ENCODE measurements at places on chromosomes 2 and 18.

DNA sequence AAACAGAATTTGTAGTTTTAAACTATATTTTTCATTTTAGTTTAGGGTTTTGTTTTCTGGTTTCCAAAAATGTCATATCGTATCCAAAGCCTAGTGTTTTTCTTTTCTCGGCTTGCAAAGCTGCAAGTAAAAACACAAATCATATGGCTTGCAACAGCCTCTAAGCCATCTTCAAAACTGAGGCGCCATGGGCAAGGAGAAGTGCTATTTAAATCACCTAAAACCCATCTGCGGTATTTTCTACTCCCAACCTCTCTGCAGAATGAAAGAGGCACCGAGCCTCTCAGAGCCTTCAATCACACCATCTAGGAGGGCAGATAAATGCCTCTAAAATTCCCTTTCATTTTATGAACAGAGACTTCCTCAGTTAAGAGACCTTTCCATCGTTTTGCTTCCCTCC lies 25.2 kb downstream of the FECH start:
- DNase-seq: no peak

DNA sequence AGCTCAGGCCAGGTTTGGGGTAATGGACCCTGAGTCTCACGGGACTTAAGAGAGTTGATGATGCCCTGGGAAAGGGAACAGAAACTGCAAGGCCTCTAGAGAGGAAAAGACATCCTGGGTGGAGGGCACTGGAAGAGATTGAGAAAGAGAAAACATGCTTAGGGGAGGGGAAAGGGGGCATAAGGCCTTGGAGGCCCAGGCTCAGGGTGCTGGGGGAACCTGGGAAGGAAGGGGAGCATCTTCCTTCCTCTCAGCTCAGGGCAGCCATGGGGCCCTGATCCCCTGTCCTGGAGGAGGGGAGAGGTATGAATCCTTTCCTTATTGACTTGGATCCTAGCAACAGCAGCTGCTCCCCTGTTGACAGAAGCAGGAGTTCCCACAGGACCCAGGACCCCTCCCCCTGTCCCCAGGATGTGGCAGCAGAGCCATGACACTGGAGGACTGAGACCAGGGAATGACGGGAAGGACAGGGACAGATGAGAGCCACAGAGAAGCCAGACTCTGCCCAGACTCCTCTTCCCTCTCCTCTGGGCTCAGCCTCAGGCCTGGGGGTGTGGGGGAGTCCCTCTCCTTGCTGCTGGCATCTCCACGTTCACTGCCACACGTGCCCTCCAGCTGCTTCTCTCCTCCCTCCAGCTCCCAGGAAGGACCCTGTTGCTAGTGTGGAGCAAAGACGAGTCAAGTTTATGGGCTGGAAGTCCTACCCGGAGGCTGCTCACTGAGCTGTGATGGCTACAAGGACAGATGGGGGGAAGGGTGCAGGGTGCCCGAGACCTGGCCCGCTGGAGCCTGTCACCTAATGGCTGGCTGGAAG lies 815 bp downstream of the GPBAR1 start:
- DNase-seq: no peak

DNA sequence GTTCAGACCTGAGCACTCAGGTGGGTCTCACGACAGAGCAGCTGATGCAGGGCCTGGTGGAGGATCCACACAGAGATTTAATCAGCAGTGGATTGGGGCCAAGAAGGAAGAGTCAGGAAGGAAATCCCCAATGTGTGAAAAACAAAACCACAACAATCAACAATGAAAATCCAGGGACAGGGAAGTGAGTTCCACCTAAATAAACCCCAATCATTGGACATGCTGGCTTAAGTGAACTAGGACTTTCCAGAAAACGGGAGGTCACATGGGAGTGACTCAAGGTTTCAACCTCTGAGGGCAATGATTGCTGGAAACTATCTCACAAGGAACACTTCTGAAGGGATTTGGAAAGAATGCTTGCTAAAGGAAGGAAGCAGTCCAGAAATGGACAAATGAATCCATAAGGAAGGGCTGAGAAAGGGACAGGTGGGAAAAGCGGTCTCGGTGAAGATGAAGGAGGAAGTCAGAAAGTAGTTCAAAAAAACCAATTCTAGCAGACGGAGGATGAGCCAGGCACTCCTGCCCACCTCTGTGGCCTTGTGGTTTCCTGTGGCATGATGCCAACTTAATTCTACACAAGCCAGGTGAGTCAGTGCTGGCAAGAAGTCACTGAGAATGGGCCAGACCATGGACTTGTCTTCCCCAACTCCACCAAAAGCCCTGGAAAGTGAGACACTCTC lies 15.4 kb upstream of the XDH start:
- DNase-seq: no peak

- DNase-seq: no peak
Measured at GRCh38 chr2:11742317-11742701, 4.1 kb upstream of the LPIN1 start.

- no peak for DNase-seq
Measured at GRCh38 chr2:238108423-238109183, 8.5 kb downstream of the ESPNL start.

GRCh38 chr2:159082119-159082518 lies 113.7 kb downstream of the TANC1 start:
- DNase-seq: no peak

GRCh38 chr2:224165901-224166319 lies 126.8 kb upstream of the SERPINE2 start:
- no peak for DNase-seq

DNA sequence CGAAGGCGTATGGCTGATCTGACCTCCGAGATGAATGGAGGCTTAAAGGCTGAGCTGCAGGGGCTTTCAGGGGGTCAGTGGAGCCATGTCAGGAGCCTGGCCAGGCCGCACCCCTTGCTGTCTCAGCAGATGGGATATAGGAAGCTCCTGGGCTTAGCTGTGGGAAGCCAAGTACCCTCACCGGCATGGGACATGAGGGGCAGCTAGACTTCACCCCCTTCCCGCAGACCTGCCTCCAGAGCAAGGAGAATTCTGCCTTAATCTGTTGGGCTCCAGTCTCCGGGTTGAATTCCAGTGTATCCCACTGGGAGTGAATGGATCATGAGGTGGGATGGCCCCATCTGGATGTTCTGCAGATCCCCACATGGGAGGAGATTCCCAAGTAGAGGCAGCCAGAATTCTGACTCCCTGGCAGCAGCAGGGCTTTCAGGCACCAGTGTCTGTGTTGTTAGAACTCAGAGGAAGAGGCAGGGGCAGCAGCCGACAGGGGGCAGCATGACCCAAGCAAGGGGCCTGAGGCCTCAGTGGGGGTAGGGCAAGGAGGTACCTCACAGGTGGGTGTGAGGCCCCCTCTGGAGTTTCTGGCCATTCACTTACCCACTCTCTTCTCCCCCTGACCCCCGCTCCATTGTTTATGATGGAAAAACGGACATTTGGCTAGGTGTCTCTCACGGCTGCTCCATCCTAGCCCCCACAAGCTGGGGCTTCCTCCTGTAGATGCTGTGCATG lies 19.1 kb downstream of the CAPG start:
- DNase-seq: no peak

- no peak for DNase-seq
Measured at GRCh38 chr2:150047620-150048222, 439.7 kb downstream of the RND3 start.

DNA sequence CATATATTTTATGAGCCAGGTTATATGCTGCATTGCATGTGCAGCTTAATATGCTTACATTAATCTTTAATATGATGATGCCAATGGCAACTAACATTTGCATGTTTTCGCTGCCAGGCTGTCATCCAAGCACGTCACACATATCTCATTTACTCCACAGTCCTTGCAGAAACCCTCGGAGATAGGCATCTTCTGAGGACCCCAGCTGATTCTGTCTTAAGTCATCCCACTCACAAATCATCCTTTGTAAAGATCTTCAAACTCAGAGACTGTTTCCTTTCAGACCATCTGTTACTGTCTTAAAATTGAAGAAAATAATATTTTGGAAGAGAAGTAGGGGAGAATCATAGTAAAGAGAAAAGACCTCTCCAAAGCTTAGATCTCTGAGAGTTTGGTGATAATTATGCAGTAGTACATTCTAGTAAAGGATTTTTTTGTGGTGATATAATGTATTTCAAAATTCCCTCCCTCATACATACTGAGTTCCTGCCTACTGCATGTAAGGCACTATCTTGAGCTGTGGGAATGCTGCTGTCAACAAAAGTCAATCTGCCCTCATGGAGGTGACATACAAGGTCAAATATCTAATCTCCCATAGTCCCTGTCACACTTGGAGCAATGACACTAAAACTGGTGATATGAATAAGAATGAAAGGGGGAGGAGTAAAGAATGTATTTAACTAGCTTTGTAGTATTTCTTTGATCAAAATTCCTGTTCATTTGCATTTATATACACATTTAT lies 11.0 kb downstream of the ITGA4 start:
- no peak for DNase-seq

GRCh38 chr2:148459377-148459778 lies 185.2 kb upstream of the EPC2 start:
- DNase-seq: no peak

- DNase-seq: no peak
Measured at GRCh38 chr2:234670806-234671205, 173.9 kb upstream of the ARL4C start.

DNA sequence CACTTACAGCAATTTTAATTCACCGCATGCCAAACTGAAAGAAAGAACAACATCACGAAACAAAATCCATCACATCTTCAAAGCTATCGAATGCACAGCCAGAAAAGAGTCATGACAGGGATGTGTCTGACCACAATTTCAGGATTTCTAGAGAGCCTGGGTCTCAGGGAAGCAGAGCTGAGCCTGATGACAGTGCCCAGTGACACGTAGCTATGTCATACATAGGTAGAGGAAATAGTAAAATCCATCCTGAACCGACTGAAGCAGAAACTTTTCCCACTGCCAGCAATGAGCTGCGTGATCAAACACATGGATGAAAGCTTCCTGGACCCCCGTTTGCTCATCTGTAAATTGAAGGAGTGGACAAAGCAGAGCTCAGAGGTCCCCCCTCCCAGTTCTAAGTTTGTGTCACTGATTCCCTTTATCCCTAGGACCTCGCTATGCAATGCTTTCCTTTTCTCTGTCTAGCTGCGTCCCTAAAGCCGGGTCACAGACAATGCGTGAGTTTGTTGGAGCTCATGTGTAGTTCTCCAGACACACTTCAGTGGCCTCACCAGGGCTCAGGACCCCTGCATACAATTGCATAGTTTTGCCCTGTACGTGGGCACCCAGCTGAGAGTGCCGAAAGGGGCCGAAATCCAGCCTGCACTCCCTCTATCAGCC lies 37.6 kb downstream of the CCBE1 start:
- DNase-seq: no peak

GRCh38 chr2:204628926-204629712 lies 83.8 kb downstream of the PARD3B start:
- DNase-seq: no peak

DNA sequence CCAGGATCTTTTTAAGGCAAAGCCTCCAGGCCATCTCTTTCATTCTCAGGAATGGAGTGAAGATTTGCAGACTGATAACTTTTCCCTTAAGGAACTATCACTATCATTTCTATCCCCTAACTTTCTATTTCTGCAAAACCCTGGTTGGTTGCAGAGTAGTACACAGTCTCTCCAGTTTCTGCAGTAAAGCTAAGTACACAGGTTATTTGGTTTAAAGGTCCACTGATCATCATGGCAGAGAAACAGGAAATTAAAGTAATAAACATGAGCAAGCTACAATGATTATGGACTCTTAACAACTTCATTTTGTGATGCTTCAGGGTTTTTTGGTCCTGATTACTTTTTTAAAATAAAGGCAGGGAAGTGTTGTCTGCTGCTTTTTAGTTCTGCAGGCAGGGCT lies 890.0 kb upstream of the DDX18 start:
- no peak for DNase-seq

Data from cortex of kidney (tissue), 1 donor.